ENCODE measurements at places on chromosomes 13 and 19. TPM values are rescaled to one million over a fixed set of nuclear protein-coding genes. Genes with fewer than 3 reads are reported as not detected.
A peak's percentile ranks its signal among the peaks of the same experiment; 100 is the strongest.

Gene PSG5
- polyA plus RNA-seq = not detected

Gene ZNF493
- 33.0 TPM for polyA plus RNA-seq

Gene CYP2S1
- 1.8 TPM for polyA plus RNA-seq

GRCh38 chr13:100608906-100609305 lies 20.3 kb upstream of the GGACT start:
- no peak for DNase-seq

DNA sequence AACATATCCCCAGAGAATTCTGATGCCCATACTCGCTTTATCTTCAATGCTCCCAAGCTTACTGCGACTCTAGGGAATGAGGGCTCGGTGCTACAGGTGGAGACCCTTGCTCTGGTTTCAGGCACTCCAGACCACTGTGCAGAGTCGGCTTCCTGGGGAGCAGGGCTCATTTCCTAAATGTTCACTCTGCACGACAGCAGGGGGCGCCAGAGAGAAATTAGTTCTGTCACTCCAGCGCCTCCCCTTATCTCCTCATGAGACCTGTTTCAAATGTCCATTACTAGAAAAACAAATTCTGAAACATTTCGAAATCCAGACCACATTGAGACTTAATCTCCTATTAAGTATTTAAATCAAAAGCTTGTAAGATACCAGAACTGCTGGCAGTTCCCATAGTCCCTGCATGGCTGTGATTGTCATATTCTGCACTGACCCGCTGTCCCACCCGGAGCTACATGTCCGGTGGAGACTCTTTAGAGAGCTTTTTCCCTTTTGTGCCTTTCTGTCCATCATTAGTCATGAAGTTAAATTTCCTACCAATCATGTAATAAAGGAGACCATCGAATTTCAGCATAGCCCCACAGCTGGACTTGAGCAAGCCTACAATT lies 22.4 kb downstream of the EPSTI1 start:
- peak; percentile 52 for DNase-seq

Gene COLGALT1
- polyA plus RNA-seq = 51.9 TPM

- no peak for DNase-seq
Measured at GRCh38 chr19:51493776-51494175, 7.8 kb downstream of the SIGLEC12 start.

- DNase-seq = no peak
Measured at GRCh38 chr19:33667141-33667650, 45.4 kb downstream of the CHST8 start.

DNA sequence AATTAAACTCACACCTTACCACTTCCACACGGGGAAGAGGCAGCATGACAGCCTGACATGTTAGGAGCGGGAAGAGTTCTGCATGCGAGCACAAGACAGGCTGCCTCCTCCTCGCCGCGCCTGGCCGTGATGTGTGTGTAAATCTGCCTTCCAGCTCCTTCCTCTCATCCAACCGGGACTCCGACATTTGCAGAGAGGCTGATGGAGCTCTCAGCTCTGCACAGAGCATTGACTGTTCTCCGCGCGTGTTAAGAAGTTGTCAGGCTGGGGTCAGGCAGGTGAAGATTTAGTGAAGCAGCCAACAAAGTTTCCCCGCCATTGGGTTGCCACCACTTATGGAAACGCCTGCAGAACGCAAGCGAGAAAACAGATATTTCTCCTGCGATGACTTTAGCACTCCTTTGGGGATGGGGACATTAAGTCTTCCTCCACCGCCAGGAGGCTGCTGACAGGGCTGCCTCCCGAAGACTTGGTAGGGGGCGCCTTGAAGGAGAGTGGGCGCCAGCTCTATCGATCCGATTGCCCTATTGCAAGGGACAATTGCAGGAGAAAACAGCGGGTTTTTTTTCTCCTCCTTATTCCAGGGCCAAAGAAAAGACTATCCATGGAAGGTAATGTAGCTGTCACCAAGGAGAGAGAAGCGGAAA lies 213.9 kb upstream of the TSHZ3 start:
- no peak for DNase-seq

- no peak for DNase-seq
Measured at GRCh38 chr13:106234636-106235035, 300.8 kb downstream of the EFNB2 start.

- no peak for DNase-seq
Measured at GRCh38 chr13:87208636-87209035, 462.5 kb upstream of the SLITRK5 start.

GRCh38 chr19:8525401-8525684 lies 11.4 kb upstream of the ZNF414 start:
- no peak for DNase-seq

- no peak for DNase-seq
Measured at GRCh38 chr19:54211235-54211634, 10.6 kb downstream of the RPS9 start.

- DNase-seq = no peak
Measured at GRCh38 chr13:109427695-109428094, 358.7 kb downstream of the IRS2 start.

Gene LILRA1
- 0.54 TPM for polyA plus RNA-seq

- no peak for DNase-seq
Measured at GRCh38 chr13:41767801-41768200, 193.1 kb downstream of the VWA8 start.

DNA sequence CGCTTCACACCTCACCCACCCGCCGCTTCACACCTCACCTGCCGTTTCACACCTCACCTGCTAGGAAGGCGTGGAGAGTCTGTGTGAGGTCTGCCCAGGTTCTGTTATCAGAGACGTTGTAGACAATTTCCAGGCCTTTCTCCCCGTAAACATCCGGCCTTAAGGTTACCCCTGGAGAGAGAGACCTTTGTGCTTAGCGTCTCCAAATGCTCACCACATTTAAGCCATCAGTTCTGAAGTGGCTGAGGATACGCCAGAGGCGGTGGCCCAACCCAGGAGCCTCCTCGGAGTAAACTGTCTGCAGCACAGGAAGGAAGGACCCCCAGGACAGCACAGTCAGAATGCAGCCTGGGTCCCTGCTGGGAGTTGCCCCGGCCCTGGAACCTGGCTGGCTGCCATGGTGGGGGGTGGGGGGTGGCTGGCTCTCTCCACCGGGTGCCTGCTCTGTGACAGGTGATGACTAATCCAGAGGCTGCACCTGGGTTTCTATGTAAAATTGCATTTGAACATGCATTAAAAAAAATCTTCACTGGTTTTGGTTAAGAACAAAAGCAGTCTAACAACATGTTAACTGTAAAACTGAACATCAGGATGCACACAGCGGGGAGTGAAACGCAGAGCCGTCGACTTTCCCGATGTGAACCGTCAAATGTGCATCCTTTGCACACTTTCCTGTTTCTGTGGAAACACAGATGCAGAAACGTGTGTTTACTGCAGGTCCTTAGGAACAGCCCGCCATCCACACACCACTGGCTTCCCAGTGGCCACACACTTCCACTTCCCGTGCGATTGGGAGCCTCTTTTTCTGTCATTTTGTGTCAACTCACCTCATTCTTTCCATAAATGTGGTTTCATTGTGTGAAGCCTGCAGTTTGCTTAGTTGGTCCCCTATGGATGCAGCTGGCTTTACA lies 4.5 kb downstream of the ATP4B start:
- no peak for DNase-seq

GRCh38 chr13:46104868-46105267 lies at the start of gene CPB2:
Gene CPB2, minus strand, starts transcription at chr13:46105033. Its CDS starts 24 bp downstream, at chr13:46105009.
- DNase-seq = no peak

Gene HCN2
- 0.09 TPM for polyA plus RNA-seq

Gene ERFL
- polyA plus RNA-seq = 0.24 TPM

GRCh38 chr19:14735915-14736314 lies 42.4 kb downstream of the ADGRE2 start:
- no peak for DNase-seq

GRCh38 chr19:33374236-33374714 lies 766 bp downstream of the CEBPG start:
- DNase-seq = no peak

DNA sequence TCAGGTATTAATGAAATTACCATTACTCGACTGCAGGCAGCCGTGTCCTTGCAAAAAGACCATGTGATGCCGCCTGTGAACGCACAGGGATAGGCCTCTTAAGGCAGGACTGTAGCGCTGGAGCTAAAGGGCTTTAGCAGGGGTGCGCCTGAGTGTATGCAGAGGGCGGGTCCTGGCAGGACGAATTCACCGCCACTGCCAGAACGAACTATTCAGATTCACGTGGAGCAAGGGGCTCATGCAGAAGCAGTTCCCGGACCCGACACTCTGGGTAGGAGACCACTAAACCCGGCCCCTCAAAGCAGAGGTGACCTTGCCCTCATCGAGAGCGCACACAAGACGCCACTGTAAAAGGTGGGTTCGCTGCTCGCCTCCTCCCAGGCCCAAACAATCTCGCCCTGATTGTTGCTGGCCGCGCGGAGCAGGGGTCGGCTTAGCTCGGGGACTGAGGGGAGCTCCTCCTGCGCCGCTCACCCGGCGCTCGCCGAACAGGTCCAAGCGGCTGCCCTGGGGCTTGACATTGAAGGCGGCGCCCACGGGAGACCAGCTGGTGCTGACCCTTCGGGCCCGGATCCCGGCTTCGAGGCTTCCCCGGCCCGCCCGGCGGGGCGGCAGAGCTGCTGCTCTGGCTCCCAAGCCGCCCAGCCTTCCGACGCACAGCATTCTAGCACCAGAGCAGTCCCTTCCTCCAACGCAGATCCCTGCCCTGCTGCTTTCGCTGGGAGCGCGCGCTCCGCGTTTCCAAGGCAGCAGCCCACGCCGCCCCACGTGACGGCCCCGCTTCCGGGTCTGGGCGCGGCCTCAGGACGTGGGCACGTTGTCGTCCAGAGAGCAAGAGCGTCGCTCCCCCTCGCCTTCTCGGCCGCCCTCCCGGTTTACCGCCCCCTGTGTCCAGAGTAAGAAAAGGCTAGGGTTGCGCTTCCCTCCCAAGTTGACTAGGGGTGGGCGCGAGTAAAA lies at the start of gene MIPEP:
MIPEP (minus strand) TSS at position 743 of the 957 bp plus-strand sequence; CDS start at position 663, 80 bp downstream.
- DNase-seq = peak; percentile 95

Gene LCP1
- polyA plus RNA-seq = 14.4 TPM

Gene LHFPL6
- 99.1 TPM for polyA plus RNA-seq
